ENCODE measurements at places on chromosomes 2 and 18. TPM values are rescaled to one million over a fixed set of nuclear protein-coding genes. Genes with fewer than 3 reads are reported as not detected.

- DNase-seq = no peak
Measured at GRCh38 chr2:127218812-127219170, 1.3 kb downstream of the CYP27C1 start.

GRCh38 chr2:217000406-217000805, 140.5 kb upstream of the TNP1 start:
- DNase-seq = no peak

- no peak for DNase-seq
Measured at GRCh38 chr18:24126155-24126961, 12.5 kb upstream of the CABYR start.

GRCh38 chr2:222864296-222864695, 3.5 kb downstream of the ACSL3 start:
- DNase-seq = peak; percentile 42

DNA sequence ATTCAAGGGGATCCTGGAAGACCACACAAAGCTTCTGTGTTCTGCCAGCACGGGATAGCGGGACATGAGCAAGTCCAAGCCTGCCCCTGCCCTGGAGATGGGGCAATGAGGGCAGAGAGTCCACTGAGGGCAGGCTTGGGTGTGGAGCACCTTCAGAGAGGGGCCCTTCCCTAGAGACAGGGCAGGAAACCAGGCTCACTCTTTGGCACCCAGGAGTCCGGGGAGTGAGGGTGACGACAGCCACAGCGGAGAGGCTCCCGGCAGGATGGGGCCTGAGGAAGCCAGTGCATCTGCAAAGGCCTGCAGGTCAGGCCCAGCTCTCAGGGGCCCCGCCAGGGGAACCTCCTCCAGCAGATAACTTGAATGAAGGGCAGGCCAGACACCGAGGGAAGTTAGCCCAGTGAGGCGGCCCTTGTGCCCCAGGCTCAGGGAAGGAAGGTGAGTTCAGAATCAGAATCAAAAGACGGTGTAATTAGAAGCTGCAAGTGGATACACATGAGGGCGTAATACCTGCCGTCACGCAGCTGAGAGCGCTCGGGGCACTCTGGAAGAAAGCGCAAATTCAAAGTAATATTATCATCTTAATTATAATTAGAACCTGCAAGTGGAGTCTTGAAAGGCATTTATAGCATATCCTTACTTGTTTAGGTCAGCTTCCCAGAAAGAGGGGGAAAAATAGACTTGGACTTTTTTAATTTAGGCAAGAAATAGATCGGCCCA, 142.6 kb upstream of the LGALSL start:
- DNase-seq = no peak

Gene STAT4
- total RNA-seq = 0.32 TPM

Gene IL1R2
- not detected for total RNA-seq

Gene TCF23
- total RNA-seq = 0.03 TPM

Gene ZC3H8
- total RNA-seq = 14.2 TPM

Gene EFR3B
- total RNA-seq = 21.2 TPM

Gene OTOS
- total RNA-seq = not detected

Gene RIT2
- not detected for total RNA-seq

Gene OR6B2
- total RNA-seq = not detected

Gene CCDC195
- not detected for total RNA-seq

Measured in neural progenitor cell (in vitro differentiated cells).